Aorta (tissue), 5 donors: ENCODE measurements at places on chromosomes 16 and 17. TPM values are rescaled to one million over a fixed set of nuclear protein-coding genes. Genes with fewer than 3 reads are reported as not detected.

Gene OR4D1
- total RNA-seq, result not detected

Gene KRT36
- total RNA-seq, result not detected

- H3K27ac ChIP-seq, result no peak overlapping the region
- no peak overlapping the region for H3K4me3 ChIP-seq
- no peak for DNase-seq
- H3K4me1 ChIP-seq, result no peaks in the 10 kb centered on the region
- no peaks in the 10 kb centered on the region for H3K36me3 ChIP-seq
These were observed 6.2 kb downstream of the CD2BP2 start for GRCh38 chr16:30348929-30349328.

- H3K27me3 ChIP-seq, result no peaks in the 10 kb centered on the region
- no peaks in the 10 kb centered on the region for H3K36me3 ChIP-seq
- no peak for DNase-seq
- H3K4me3 ChIP-seq, result no peak overlapping the region
These were observed 142.8 kb downstream of the GRIN2A start for GRCh38 chr16:10039220-10040096.

- no peaks in the 10 kb centered on the region for H3K36me3 ChIP-seq
- H3K27ac ChIP-seq, result peak overlapping the region; percentile 5
- no peaks in the 10 kb centered on the region for H3K27me3 ChIP-seq
- H3K4me3 ChIP-seq, result no peak overlapping the region
These were observed 464.4 kb downstream of the CDH11 start for GRCh38 chr16:64657316-64658011.

- H3K27ac ChIP-seq, result peak overlapping the region; percentile 77
- H3K4me1 ChIP-seq, result no peaks in the 10 kb centered on the region
- no peaks in the 10 kb centered on the region for H3K36me3 ChIP-seq
- peak; percentile 90 for DNase-seq
These were observed 27.6 kb upstream of the PITPNA start for GRCh38 chr17:1590029-1590746.

Gene CLEC3A
- not detected for total RNA-seq

GRCh38 chr17:72706396-72706981 is 386.0 kb downstream of the SLC39A11 start:
- H3K36me3 ChIP-seq, result no peaks in the 10 kb centered on the region
- H3K27me3 ChIP-seq, result no peaks in the 10 kb centered on the region
- H3K4me1 ChIP-seq, result no peaks in the 10 kb centered on the region

Gene VAT1L
- total RNA-seq, result 18.7 TPM

DNA sequence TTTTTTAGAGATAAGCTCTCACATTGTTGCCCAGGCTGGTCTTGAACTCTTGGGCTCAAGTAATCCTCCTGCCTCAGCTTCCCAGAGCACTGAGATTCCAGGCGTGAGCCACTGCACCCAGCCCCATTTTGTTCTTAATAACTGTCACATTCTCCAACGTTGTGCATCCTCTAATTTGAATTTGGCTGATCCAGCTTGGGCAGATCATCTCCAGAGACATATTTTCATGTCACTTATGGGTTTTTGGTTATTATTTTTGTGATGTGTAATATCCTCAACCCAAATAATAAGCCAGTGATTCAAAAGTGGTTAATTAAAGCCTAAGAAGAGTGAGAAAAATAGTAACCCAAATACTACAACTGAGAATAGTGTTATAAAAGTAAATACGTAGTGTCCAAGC is 16.2 kb upstream of the COL1A1 start:
- no peak for DNase-seq
- no peak overlapping the region for H3K4me3 ChIP-seq
- no peak overlapping the region for H3K27ac ChIP-seq
- peaks cover 6% of the 10 kb centered on the region for H3K4me1 ChIP-seq
- no peaks in the 10 kb centered on the region for H3K36me3 ChIP-seq

DNA sequence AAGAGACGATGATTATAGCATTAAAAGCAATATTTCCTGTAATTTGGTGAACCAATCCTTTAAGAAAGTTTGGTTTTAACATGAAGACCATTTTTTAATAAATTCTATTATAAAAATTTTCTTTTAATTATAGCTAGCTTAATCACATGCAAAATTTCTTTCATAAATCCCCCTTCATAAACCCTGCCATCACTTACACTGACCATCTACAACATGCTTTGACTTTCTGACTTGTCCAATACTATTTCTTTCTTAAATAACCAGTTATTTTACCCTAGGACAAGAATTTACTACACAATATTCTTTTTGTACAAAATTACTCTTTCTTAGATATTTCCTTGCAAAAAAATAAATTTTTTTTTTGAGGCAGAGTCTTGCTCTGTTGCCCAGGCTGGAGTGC is 1334.8 kb downstream of the CDH11 start:
- no peaks in the 10 kb centered on the region for H3K4me1 ChIP-seq
- no peak for DNase-seq
- no peaks in the 10 kb centered on the region for H3K27me3 ChIP-seq
- H3K4me3 ChIP-seq, result no peak overlapping the region
